ENCODE measurements at places on chromosomes 13 and 19. TPM values are rescaled to one million over a fixed set of nuclear protein-coding genes. Genes with fewer than 3 reads are reported as not detected.

DNA sequence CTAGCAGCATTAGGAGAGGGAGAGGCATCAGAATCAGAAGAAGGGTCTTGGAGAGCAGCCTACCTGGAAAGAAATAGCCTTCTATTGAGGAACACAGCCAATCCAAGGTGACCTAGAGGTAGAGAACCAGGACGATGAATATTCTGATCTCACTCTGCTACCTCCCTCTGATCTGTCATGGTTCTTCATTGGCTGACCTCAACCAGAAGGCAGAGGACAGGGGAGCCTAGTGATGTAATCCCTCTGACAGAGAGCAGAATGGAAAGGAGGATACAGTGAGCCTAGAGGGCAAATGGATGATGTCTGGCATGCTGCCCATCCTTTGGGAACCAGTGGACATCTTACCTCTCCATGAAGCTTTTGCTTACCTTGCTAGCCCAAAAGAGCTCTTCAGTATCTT lies 3.6 kb downstream of the ZNF507 start:
- no peak for DNase-seq

GRCh38 chr19:10010247-10010691 lies at the start of gene COL5A3:
COL5A3 (minus strand) TSS chr19:10010504; CDS start chr19:10010385, 119 bp downstream.
- DNase-seq = peak; percentile 76

DNA sequence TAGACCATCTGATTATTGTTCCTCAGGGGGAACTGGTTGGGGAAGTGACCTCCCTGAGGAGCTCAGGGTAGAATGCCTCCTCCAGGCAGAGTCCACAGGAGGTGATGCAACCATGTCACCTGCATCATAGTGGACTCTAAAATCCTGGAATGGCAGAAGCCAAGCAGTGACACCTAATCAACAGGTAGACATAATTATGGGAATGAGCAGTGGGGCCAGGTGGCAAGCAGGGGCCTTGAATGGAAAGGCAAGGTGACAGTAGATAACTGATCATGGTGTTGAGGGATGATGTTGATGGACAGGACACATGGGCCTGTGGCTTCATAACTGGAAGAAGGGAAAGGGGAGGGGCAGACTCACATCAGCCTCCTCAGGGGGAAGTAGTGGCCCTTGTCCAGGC lies 27.3 kb upstream of the IRS2 start:
- no peak for DNase-seq

GRCh38 chr13:107441279-107441678 lies 774.1 kb downstream of the LIG4 start:
- DNase-seq = no peak

- DNase-seq = no peak
Observed at GRCh38 chr13:38385153-38385891, 35.7 kb downstream of the UFM1 start.

- no peak for DNase-seq
Observed at GRCh38 chr19:35852029-35852780, at the start of gene NPHS1. NPHS1 (minus strand) TSS chr19:35852504; CDS start chr19:35851837, 667 bp downstream.

GRCh38 chr13:93284064-93284463 lies 57.5 kb downstream of the GPC6 start:
- no peak for DNase-seq

- DNase-seq = peak; percentile 28
Observed at GRCh38 chr13:112624602-112625430, 36.9 kb upstream of the TUBGCP3 start.

- DNase-seq = no peak
Observed at GRCh38 chr13:42232671-42233070, 39.3 kb upstream of the AKAP11 start.

GRCh38 chr19:1122972-1123363 lies 19.2 kb downstream of the GPX4 start:
- DNase-seq = peak; percentile 83

GRCh38 chr19:19119325-19120237 lies 18.7 kb downstream of the TMEM161A start:
- no peak for DNase-seq

TMEM205 gene
- 58.0 TPM for total RNA-seq

LRRC4B gene
- 3.5 TPM for total RNA-seq

ADGRE3 gene
- 1.9 TPM for total RNA-seq

ZNF541 gene
- 0.71 TPM for total RNA-seq

PRKCG gene
- total RNA-seq = not detected

Measured in sciatic nerve (tissue), 2 donors.